ENCODE measurements at places on chromosomes 6 and 20.

DNA sequence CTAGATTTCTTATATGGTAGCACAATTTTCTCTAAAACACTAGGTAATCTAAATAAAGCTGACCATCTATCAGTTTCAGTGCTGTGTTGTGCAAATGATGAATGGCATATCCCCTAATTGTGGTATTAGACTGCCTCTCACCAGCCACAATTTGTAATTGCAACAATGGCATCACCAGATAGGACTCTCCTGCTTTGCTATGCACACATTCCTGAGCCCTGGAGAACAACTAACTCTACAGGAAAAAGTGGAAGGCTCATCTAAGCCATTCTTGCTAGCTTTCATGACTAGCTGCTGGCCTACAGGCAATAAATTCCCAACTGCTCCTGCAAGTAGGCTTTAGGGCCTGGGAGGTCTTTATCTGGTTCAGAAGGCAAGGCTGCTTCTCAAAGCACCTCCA is 974.1 kb downstream of the EYS start:
- DNase-seq, result no peak

- DNase-seq, result no peak
Observed at GRCh38 chr6:95292011-95292410, 285.3 kb upstream of the MANEA start.

DNA sequence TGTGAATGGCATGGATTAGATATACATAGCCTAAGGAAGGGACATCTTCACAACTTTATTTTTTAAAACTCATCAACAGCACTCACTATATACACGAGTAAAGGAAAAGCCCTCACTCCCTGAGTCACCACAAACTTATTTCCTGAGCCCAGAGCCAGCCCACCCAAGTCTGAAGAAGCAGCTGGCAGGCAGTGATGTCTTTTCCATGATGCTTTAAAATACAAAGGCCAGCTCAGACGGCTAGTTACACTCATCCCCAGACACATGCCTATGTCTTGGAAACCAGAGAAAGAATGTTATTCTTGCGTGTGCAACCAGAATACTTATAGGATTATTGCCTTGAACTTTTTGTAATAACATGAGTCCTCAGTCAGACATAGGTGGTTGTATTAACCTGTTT is 114.4 kb downstream of the ADGRG6 start:
- DNase-seq, result no peak

GRCh38 chr6:54419885-54420284 is 111.6 kb downstream of the TINAG start:
- DNase-seq, result no peak

GRCh38 chr6:111849298-111849697 is 24.0 kb downstream of the FYN start:
- DNase-seq, result no peak

GRCh38 chr6:21559238-21559637 is 34.3 kb upstream of the SOX4 start:
- DNase-seq, result no peak

- DNase-seq, result no peak
Observed at GRCh38 chr20:17663486-17663885, 18.6 kb downstream of the RRBP1 start.

DNA sequence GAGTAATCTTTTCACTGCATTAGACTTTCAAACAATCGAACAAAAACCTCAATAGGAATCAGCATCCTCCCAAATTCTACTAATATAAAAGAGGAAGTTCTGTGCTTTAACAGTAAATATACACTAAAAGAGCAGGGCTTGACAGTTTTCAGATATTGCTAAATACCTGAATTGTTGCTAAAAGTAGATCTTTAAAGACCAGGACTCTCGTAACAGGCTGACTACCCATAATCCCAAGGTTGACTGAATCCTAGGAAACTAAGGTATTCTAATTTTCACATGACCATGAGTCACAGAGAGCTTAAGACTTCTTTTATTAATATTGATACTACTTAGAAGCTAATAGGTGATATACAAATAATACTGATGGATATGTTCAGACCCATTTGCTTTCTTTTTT is 10.1 kb downstream of the CD164 start:
- DNase-seq, result no peak

GRCh38 chr6:138594758-138595140 is 95.5 kb upstream of the NHSL1 start:
- DNase-seq, result no peak

DNA sequence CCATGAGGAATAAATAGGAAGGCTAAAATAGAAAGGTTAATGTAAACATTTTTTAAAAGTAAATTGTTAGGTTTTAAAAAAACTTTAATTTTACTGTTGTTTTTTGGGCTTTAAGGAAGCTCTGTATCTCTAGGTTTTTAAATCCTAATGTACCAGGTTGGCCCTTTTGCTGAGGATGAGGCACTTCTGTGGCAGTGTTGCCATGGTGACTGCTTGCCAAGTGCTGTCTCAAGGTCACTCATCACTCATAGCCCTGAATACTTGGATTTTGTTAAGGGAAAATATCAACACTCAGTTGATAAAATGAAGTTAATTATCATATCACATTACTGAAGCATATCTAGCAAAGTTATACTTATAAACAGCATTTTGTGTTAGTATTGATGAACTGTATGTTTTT is 50.2 kb downstream of the NCOA3 start:
- no peak for DNase-seq

DNA sequence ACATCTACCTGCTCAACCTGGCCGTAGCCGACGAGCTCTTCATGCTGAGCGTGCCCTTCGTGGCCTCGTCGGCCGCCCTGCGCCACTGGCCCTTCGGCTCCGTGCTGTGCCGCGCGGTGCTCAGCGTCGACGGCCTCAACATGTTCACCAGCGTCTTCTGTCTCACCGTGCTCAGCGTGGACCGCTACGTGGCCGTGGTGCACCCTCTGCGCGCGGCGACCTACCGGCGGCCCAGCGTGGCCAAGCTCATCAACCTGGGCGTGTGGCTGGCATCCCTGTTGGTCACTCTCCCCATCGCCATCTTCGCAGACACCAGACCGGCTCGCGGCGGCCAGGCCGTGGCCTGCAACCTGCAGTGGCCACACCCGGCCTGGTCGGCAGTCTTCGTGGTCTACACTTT is 619 bp downstream of the SSTR4 start:
- no peak for DNase-seq

- no peak for DNase-seq
Observed at GRCh38 chr6:43887906-43888683, 118.1 kb downstream of the VEGFA start.

GRCh38 chr6:155400654-155400965 is 55.0 kb downstream of the NOX3 start:
- DNase-seq, result no peak

Measured in activated T-cell treated with anti-CD3 and anti-CD28 coated beads for 4 hours (primary cell).